HCT116 (cell line): ENCODE measurements at places on chromosomes 3 and 15. TPM values are rescaled to one million over a fixed set of nuclear protein-coding genes. Genes with fewer than 3 reads are reported as not detected.

DNA sequence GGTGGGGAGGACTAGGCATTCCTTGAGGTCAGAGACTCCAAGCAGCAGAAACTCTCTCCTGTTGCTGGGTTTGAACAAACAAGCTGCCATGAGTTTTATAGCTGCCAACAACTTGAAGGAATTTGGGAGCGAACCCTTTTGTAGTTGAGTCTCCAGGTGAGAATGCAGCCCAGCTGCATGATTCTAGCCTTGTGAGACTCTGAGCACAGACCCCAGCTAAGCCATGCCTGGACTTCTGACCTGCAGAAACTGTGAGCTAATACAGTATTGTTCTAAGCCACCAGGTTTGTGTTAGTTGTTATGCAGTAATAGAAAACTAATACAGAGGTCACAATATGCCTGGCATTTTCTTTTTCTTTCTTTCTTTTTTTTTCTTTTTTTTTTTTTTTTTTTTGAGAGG, 6.2 kb upstream of the TASOR start:
- H3K4me3 ChIP-seq, result no peak overlapping the region
- H3K4me1 ChIP-seq, result peaks cover 7% of the 10 kb centered on the region
- no peaks in the 10 kb centered on the region for H3K27me3 ChIP-seq
- H3K36me3 ChIP-seq, result no peaks in the 10 kb centered on the region

DNA sequence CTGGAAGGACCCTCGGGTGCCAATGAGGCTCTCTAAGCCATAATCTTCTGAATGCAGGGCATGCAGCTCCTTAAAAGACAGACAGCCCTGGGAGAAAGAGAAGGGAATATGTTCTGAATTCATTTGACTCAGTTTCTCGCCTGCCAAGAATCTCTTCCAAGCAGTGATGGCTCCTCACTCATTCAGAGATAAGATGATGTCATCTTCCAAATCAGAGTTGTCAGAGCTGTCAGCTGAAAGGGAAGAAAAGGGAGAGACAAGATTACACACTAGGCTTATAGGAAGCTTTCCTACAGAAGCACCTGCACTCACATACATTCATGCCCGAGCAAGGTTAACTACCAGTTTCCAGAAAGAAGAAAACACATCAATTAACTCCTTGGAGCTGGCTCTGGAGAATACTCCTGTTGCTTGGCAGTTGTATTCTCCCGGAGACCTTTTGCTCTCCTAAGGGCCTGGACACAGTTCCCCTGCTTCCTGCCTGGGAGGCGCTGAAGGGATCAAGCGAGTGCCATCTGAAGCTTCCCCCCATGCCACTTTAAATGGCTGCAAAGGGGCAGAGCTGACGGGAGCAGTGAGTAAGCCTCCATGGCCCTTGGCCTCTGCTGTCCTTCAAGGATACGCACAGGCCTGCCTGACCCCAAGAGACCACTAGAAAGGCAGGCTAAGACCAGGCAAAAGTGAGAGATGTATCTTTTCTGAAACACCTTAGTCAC, 7.7 kb downstream of the RBM15B start:
- no peaks in the 10 kb centered on the region for H3K4me1 ChIP-seq
- H3K36me3 ChIP-seq, result peaks cover 41% of the 10 kb centered on the region
- H3K4me3 ChIP-seq, result no peak overlapping the region
- no peaks in the 10 kb centered on the region for H3K27me3 ChIP-seq
- no peak overlapping the region for H3K27ac ChIP-seq
- no peak for DNase-seq

DNA sequence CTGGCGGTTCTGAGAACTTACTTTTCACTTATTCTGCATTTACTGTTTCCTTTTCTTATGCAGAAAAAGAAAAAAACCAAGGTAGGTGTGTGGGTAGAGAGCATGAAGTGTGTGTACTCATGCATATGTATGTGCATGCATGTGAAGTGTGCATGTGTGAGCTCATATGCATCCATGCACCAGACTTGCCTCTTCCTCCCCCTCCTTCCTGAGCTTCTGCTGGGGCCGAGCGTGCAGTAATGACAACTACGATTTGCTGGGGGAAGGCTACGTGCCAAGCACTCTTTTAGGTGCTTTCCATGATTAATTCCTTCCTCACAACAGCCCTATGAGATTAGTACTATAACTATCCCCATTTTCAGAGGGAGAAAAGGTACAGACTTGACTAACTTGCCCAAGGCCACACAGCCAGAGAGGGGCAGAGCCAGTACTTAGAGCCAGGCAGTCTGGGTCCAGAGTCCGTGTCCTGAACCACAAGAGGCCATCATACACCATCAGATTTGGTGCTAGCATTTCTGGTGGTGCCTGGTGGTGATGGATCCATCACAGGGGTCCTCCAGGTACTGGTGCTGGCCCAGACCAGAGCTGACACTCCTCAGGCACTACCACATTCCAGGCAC, 46.7 kb downstream of the CAPN3 start:
- DNase-seq, result no peak
- H3K27ac ChIP-seq, result no peak overlapping the region
- no peaks in the 10 kb centered on the region for H3K36me3 ChIP-seq
- no peaks in the 10 kb centered on the region for H3K27me3 ChIP-seq

DNA sequence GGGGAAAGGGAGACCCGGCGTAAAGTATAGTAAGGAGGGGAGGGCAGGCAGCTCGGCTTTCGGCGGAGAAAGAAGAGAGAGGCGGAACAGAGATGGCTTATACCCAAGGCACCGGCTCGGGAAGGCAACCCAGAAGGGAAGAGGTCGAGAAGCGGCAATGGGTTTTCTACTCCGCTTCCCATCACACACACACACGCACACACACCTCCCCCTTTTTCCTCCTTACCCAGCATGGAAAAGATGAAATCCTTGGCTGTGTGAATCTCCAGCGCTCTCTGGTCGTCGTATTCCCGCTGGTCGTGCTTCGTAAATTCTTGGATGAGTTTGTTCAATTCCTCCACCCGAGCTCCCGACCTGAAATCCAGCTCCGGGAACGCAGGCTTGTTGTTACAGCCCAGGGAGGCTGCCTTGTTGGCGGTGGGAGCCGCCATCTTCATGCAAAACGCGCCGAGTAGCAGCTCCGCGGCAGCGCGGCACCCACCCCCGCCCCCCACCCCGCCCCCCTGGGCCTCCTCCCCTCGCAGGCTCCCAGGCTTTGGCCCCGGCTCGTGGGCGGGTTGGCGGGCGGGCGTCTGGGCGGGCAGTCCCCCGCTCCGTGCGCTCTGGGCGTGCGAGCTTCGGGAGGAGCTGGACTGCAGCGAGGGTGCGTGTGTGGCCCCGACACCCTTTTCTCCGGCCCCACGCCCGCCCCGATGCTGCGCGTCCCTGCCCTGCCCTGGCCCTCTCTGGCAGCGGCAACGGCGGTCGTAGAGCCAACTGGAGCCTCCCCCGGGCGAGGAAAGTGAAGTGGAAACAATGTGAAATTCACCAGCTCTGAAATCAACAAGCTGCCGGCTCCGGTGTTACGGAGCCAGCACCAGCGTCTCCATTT, at the start of gene MB21D2:
TSS of gene MB21D2 (minus strand) at position 453 of the 871 bp plus-strand sequence. CDS start at position 437, 16 bp downstream.
- no peaks in the 10 kb centered on the region for H3K27me3 ChIP-seq
- H3K36me3 ChIP-seq, result no peaks in the 10 kb centered on the region
- peaks cover 19% of the 10 kb centered on the region for H3K4me1 ChIP-seq
- H3K27ac ChIP-seq, result peak within 1 kb of the TSS; percentile 58
- DNase-seq, result peak; percentile 69

GRCh38 chr3:182323898-182324297, 469.4 kb upstream of the ATP11B start:
- H3K27ac ChIP-seq, result no peak overlapping the region
- DNase-seq, result no peak

GRCh38 chr15:60035344-60035743, 31.2 kb downstream of the FOXB1 start:
- no peak overlapping the region for H3K4me3 ChIP-seq
- no peaks in the 10 kb centered on the region for H3K4me1 ChIP-seq
- no peaks in the 10 kb centered on the region for H3K36me3 ChIP-seq
- DNase-seq, result no peak

GRCh38 chr3:197038679-197039462, 9.3 kb upstream of the MELTF start:
- no peaks in the 10 kb centered on the region for H3K27me3 ChIP-seq
- peaks cover 4% of the 10 kb centered on the region; the same call in 1 of the 2 replicates for H3K36me3 ChIP-seq
- DNase-seq, result no peak
- no peaks in the 10 kb centered on the region for H3K4me1 ChIP-seq
- no peak overlapping the region for H3K4me3 ChIP-seq
- no peak overlapping the region for H3K27ac ChIP-seq

- peaks cover 32% of the 10 kb centered on the region; the same call in 1 of the 2 replicates for H3K27me3 ChIP-seq
- no peak overlapping the region for H3K4me3 ChIP-seq
- H3K4me1 ChIP-seq, result no peaks in the 10 kb centered on the region
These were observed 267.5 kb upstream of the CHRM5 start for GRCh38 chr15:33700695-33701303.

DNA sequence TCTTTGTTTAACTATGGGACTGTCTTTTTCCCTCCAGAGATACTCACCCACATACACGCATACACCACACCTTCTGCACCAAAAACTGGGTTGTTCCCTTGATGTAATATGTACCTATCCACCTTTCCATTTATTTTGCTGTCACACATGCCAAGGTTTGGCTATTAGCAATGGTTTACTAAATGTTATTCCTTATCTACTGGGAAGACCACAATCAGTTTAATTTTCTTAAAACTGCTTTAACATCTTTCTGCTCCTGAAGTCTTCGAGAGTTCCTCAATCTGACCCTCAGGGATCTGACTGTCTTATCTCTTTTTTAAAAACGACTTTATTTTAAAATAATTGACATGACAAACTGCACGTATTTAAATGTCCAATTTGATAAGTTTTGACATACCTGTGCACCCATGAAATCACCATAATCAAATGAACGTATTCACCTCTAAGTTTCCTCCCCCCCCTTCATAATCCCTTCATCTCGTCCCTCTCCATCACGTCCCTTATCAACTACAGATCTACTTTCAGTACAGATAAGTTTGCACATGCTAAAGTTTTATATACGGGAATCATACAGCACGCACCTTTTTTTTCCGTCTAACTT, 805 bp upstream of the TRPM7 start:
- no peaks in the 10 kb centered on the region for H3K27me3 ChIP-seq
- H3K36me3 ChIP-seq, result peaks cover 5% of the 10 kb centered on the region; the same call in 1 of the 2 replicates
- peak overlapping the region; percentile 97 for H3K27ac ChIP-seq
- DNase-seq, result no peak
- peak overlapping the region; percentile 96 for H3K4me3 ChIP-seq

- no peaks in the 10 kb centered on the region for H3K36me3 ChIP-seq
- H3K27me3 ChIP-seq, result no peaks in the 10 kb centered on the region
- H3K27ac ChIP-seq, result no peak overlapping the region
- DNase-seq, result no peak
These were observed 122.5 kb downstream of the PLCL2 start for GRCh38 chr3:17007284-17007683.

DNA sequence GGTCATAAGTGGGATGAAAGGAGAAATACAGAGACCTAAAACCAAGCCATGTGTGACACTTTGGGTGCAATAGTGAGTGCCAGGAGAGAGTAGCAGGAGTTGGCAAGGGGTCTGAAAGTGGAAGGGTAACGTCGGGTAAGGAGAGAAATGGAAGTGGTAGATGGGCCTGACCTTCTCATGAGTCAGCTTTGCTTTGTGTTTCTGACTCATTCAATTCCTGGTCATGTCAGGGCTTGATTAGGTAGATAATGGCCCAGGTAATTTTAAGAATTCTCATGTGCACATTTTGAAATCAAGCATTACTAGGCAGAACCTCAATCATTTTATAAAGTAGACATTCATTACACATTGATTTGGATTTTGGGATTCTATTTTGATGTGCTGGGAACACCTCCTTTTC, 262.5 kb downstream of the SOX2 start:
- DNase-seq, result no peak
- H3K27ac ChIP-seq, result no peak overlapping the region
- no peaks in the 10 kb centered on the region for H3K36me3 ChIP-seq
- peaks cover 11% of the 10 kb centered on the region for H3K4me1 ChIP-seq
- H3K4me3 ChIP-seq, result no peak overlapping the region

- DNase-seq, result no peak
- H3K27me3 ChIP-seq, result no peaks in the 10 kb centered on the region
- no peaks in the 10 kb centered on the region for H3K4me1 ChIP-seq
- H3K27ac ChIP-seq, result no peak overlapping the region
- H3K36me3 ChIP-seq, result no peaks in the 10 kb centered on the region
These were observed 16.0 kb upstream of the SQOR start for GRCh38 chr15:45618813-45619212.

- H3K27me3 ChIP-seq, result no peaks in the 10 kb centered on the region
- H3K36me3 ChIP-seq, result peaks cover 2% of the 10 kb centered on the region; the same call in 1 of the 2 replicates
- DNase-seq, result no peak
- no peaks in the 10 kb centered on the region for H3K4me1 ChIP-seq
- H3K4me3 ChIP-seq, result no peak overlapping the region
These were observed 44.1 kb downstream of the SENP2 start for GRCh38 chr3:185630182-185630622.

- no peak for DNase-seq
- no peaks in the 10 kb centered on the region for H3K27me3 ChIP-seq
- H3K4me1 ChIP-seq, result 0 out of 2 replicates have a peak, but pooled peaks cover 5% of the 10 kb centered on the region
- no peak overlapping the region for H3K4me3 ChIP-seq
- no peaks in the 10 kb centered on the region for H3K36me3 ChIP-seq
These were observed 234.4 kb upstream of the TBL1XR1 start for GRCh38 chr3:177431525-177432176.

DNA sequence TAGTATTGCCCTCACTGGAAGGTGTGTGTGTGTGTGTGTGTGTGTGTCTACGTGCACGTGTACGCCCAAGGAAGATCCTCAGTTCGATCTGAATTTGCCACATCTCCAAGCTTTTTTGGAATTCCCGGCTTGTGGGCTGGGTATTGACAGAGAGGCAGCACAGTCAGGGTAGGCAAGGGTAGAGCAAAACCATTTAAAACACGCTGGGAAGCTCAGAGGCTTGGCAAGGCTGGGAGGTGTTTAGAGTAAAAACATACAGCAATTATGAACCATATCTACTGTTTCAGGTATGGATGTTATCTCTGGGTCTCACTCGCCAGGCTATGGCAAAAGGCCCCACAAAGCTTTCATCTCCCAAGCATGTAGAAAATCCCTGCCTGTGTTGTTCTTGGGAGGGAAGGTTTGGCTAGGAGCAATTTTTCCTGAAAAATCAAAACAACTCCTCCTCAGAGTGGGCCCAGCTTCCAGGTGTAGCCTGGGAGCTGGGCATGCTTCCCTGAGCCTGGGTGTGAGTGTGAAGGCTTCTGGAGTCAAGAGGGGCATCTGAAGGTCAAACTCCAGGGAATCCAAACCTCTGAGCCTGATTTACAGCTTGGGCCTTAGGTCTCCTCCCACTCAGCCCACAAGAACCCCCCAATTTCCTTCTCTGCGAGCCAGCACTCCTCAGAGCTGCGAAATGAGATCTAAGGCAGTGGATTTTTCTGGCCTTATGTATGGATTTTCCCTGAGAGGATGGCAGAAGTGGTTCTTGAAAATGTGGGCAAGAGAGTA, 244.8 kb upstream of the TPRG1 start:
- H3K4me1 ChIP-seq, result peaks cover 3% of the 10 kb centered on the region; the same call in 1 of the 2 replicates
- no peak overlapping the region for H3K27ac ChIP-seq
- H3K4me3 ChIP-seq, result no peak overlapping the region
- no peak for DNase-seq
- no peaks in the 10 kb centered on the region for H3K36me3 ChIP-seq

EXD1 gene
- total RNA-seq, result not detected

ROPN1B gene
- total RNA-seq, result 2.2 TPM

IGDCC3 gene
- 0.44 TPM for total RNA-seq

KBTBD12 gene
- total RNA-seq, result not detected

MCF2L2 gene
- total RNA-seq, result 1.5 TPM

OR5H15 gene
- total RNA-seq, result not detected

PAQR5 gene
- 34.0 TPM for total RNA-seq

SERINC4 gene
- total RNA-seq, result 0.12 TPM

ANKRD28 gene
- 47.5 TPM for total RNA-seq

TP63 gene
- not detected for total RNA-seq

RARRES1 gene
- total RNA-seq, result 0.20 TPM

COMMD2 gene
- total RNA-seq, result 35.5 TPM

PLOD2 gene
- 25.8 TPM for total RNA-seq
